ENCODE measurements at places on chromosomes 2 and 18.

- DNase-seq = no peak
Measured at GRCh38 chr2:5083402-5083801, 608.8 kb upstream of the SOX11 start.

GRCh38 chr2:240645346-240645745 lies 20.1 kb downstream of the GPR35 start:
- no peak for DNase-seq

DNA sequence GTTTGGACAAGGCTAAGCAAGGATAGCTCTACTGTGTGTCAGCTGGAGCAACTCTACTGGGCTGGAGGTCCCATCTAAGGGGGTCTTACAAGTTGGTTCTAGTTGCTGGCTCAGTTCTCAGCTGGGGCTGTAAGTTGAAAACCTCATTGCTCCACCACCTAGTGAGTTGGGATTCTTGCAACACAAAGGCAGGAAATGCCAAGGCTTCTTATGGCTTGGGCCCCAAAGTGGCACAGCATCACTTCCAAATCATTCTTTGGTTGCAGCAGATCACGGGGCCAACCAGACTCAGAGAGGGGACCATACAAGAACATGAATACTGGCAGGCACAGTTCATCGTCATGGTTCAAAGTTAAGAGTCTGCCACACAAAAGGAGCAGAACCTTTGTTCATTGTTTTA lies 332.7 kb downstream of the LRRTM1 start:
- DNase-seq = no peak

DNA sequence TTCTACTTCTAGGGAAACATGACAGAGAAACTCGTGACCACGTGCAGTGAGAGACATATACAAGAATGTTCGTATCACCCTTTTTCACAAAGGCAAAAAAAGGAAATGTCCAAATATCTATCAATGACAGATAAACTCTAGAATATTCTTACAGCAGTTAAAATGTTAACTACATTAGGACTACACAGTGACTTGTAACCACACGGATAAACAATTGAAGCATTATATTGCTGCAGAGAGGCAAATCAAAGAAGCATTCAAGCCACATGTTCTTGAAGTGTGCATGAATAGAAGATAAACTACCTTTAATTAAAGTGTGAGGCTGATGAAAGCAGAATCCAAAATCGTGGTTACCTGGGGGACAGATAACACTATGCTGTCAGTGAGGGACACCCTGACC lies 935.3 kb upstream of the KLHL29 start:
- DNase-seq = no peak

DNA sequence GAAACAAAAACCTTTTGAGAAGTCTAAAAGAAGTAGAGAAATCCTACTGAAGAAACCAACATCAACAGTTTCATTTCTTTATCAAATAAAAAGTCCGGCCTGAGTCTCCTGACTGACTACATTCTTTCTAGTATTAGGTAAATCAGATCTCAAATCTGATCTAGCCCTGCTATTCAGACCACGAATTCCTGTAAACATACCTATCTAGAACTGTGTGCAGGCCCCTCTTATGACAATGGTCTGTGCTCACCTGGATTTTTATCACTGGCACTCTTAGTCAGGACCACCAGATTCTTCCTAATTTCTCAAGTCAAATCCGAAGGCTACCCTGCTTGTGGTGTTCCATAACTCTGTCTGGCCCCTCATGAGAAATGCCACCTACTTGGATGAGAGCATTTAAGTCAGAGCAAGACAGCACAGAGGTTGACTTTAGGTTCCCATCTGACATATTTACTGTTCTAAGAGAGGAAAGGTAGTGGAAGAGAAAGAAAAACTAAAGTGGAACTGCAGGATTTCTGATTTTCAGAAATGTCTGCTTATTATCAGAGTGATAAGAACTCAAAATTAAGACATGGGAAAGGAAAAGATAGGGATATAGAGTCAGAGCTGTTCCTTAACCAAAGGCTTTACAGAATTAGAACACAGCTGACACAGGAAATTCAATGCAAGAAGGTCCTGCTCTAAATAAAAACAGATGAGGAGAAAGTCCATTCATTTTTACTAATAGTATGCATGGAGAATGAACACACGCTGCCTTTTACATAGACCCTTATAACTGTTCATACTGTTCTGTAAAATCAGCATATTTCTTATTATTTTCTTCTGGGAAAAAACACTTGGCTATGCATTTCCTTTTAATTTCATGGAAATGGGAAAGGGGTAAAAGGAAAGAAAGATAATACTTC lies 56.5 kb downstream of the SLC8A1 start:
- DNase-seq = no peak

DNA sequence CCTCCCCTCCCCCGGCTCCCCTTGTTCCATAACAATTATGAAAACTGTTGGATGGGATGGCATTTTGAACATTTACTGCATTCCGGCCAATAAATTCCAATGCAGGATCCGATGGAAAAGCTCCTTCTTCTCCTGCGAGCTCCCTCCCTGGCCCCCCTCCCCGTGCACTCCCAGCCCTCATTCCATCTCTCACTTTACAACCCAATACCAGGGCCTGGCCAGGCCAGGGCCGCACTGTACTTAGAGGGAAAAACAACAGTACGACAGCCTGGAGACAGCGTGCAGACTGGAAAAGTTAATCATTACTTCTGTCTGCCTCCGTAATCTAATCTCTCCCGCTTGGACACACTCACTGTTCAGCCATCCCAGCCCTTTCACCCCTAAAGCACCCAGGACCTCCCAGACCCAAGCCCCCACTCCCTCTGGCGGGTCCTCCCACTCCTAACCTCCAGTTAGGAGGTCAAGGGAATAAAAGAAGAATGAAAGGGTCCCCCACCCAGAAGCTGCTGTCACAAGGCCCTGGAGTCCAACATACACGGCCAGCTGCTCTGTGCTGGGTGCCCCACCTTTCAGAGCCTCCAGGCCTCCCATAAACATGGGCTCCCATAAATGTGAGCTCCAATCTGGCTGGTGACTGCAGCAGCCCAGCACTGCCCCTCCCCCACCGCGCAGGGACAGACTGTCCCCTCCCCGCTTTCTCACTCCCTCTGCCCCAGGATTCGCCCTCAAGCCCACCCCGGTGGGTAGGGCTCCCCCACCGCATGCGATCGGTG lies 20.6 kb downstream of the SMAD7 start:
- no peak for DNase-seq

DNA sequence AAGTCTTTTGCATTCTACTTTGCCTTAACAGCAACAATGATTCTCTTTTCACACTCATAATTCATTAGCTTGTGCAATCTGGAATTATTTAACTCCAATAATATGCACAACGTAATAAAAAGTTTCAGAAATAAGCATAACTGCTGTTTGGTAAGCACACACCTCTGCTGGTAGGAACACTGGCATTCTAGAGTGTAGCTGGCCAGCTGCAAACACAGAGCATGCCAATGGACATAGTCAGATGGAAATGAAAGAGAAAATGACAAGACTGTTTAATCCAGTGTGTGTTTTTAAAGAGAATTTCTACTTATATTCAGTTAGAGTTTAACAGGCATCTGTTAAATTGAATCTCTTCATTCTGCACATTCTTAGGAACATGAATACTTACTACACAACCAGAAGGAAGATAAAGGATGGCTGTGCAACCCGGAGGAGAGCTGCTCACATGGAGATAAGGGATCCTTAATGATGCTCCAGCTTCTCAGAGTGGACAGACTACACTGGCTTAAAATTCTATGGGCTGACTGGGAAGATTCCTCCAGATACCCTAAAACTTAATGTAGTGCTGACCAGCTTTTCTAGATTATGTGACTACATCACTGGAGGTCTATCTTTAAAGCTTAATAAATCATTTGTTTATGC lies 94.6 kb upstream of the CHAC2 start:
- DNase-seq = no peak

DNA sequence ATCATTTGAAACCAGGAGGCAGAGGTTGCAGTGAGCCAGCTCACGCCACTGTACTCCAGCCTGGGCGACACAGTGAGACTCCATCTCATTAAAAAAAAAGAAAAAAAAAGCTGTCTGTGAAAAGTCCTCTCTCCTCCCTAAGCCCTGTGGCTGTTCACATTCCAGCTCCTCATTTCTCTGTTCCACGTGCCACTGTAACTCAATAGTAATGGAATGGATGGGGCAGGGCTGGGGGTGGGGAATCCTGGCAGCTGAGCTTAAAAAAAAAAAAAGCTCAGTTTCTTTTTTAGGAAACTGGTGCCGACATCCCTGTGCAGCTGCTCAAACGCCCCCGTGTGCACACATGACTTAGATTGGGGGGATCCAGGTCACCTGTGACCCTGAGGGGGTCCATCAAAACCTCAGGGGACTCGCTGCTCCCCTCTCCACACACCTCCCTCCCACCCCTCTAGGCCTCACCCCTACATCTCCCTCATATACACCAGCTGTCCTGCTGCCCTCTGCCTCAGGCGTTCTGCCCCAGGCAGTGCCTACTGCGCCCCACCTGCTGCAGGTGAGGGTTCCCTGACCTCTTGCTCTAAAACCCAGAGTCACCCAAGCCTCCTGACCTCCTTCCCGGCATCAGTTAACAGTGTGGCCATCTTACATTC lies 255.4 kb downstream of the AGAP1 start:
- DNase-seq = no peak

DNA sequence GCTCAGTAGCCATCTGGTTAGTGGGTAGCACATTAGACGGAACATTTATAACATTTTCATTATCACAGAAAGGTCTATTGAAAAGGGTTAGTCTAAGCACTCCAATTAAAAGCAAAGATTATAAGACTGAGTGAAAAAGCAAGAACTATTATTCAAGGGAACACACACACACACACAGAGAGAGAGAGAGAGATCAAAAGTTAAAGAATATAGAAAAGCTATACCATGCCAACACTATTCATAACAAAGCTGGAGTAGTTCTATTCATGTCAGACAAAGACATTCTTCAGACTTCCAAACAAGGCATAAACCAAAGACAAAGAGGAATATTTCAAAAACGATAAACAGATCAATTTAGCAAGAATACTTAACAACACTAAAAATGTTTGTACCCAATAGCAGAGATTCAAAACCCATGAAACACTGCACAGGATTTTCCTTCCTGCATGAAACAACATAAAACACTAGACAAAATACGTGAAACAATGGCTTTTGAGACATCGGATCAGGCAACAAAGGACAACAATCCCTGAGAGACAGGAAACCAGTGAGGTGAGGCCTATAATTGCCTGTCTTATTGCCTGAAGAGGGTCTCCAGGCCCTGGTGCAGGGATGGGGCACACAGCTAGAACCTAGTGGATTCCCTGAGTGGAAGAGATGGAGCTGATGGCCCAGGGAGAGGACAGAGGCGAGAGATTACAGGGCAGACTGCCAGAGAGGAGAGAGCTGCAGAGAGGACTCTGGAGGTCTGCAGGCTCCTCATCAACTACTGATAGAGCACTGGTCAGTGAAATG lies 83.6 kb upstream of the NPAS2 start:
- no peak for DNase-seq

DNA sequence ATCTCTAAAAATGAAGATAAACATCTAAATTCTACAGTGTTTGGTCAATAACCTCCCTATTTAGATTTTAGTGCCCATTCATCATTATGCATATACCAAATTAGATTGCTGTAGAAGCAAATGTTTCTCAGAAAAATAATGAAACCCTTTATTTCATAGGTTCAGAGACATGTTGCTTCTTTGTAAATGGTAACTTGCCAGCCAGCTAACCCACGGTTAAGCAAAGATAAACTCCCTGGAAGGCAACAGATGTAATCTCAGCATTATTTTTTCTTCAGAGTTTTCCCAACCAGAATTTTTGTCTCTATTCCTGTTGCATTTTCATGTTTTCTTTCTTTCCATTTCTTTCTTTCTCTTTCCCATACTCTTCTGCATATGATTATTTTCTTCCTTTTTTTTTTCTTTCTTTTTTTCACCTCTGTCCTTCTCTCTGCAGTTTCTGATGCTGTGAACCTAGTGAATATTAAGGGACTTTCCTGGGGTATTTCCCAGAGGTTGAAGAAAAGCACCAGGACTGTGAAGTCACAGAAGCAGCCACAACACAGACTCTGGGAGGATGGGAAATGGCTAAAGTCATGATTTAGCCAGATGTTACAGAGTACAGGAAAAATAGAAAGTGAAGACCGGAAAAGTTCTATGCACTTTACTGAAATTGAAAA lies 50.0 kb upstream of the DSG1 start:
- DNase-seq = no peak

DNA sequence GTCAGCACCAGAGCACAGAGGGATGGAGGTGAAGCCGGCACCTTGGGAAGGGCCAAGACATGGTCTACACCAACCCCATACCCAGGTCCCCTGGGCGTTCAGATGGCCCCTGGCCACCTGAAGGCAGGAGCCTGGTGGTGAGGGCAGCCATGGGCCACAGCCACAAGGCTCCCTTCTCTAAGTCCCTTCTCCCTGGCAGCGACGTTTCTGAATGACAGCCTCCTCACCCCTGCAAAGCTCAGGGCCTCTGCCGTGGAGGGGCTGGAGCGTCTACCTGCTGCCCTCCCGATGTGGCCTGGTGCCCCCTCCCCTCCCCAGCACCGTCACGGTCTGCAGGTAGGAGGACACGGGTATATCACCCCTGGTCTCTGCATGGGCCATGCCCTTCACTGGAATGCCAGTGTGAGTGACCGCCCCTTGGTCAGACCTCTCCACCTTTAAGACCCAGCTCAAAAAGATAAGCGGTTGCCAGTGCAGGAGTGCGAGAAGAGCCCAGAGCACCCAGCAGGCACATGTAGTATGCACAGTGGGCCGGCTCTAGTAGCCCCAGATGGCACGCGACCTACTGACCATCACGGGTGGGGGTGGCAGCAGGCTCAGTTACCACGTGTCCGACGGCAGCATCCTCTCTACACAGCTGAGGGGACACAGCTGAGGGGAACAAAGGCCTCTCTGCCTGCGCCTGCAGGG lies 46.6 kb downstream of the HS6ST1 start:
- DNase-seq = no peak

DNA sequence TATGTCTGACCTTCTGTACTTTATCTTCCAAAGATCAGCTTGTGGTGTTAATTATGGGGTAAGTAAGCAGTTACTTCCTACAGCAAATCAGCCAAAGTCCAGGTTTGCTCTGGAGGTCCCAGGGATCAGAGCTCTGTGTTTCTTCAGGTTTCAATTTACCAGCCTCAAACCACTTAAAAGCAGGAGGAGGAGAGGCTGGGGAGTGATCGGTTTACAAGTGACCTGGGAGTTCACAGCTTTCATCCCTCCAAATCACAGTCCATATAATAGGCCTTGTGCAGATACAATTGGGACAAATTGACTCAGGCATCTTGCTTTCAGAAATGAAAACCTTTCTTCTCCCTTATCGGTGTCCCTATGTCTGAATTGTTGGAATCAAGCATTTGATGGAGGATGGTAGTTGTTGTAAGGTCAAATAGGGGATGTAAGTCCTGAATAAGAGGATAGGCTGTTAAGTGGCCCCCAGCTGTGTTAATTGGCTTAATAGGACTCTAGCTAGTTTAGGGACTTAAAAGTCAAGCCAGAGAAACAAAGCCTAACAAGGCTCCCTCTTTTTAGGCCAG lies 188.0 kb upstream of the NT5C1B start:
- DNase-seq = no peak

DNA sequence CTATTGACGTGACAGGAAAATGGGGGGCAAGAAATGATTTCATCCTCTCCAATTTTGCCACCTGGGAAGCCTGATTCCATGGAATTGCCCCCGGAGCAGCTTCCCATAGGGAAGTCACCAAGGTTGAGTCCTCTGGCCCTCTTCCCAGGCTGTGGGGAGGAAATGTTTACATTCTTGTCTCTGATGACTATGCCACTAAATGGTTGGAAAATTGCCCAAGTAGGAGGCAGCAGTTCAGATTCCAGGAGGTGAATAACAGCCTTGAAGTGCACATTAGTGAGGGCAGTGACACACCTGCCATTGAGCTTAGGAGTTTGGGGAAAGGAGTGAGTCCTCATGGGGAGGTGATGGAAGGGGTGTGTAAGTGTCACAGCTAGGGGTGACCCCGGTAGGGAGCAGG lies 449.2 kb upstream of the DCC start:
- DNase-seq = no peak

- DNase-seq = peak; percentile 53
Measured at GRCh38 chr2:218397820-218398436, 1.7 kb upstream of the CTDSP1 start.

Data from muscle of arm (tissue), 14 donors.